Effector CD4-positive, alpha-beta T cell (primary cell): ENCODE measurements at places on chromosomes 1 and 21.

- DNase-seq, result no peak
Observed at GRCh38 chr21:42691901-42692559, 38.6 kb downstream of the PDE9A start.

DNA sequence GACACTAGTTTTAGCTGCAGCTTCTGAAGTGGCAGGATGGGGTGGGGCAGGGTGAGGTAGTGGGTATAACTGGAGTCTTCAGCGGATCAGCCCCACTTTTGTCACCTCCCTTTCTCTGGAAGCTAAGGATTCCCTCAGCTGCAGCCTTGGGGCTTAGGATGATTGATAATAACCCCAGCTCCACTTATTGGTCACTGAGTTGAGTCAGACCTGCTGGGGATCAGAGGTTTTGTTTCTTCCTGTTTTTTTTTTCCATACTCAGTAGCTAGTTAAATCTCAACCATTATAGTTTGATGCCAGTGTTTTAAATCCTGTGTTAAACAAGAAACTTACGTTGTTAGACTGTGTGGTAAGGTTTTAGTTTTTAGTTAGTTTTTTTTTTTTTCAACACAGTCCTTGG is 57.2 kb downstream of the LAMC1 start:
- no peak for DNase-seq

- no peak for DNase-seq
Observed at GRCh38 chr1:218392780-218393179, 47.6 kb downstream of the TGFB2 start.

DNA sequence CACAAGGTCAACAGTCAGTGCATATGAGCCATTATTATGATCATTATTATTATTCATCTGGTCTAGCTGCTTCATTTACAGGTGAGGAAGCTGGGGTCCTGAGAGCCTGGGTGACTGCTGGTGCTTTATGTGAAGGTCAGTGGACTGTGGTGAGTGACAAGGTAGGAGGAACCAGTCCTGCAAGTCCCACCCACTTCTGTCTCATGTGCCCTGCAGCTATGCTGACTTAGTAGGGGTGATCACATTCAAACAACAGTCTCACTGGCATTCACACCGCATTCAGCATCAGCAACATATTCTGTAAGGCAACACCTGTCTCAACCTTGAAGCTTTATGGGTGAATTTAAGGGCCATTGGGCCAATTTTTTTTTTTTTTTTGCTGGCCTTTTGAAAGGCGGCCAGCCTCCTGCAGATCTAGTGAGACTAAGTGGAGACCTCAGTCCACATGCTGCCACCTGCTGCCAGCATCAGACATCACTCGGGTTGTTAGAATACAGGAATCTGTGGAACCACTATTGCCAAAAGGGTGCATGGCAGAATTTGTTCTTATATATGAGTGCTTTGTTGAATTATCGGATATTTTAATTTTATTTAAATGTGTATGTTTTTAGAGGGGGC is 59.9 kb upstream of the CACNA1E start:
- no peak for DNase-seq

DNA sequence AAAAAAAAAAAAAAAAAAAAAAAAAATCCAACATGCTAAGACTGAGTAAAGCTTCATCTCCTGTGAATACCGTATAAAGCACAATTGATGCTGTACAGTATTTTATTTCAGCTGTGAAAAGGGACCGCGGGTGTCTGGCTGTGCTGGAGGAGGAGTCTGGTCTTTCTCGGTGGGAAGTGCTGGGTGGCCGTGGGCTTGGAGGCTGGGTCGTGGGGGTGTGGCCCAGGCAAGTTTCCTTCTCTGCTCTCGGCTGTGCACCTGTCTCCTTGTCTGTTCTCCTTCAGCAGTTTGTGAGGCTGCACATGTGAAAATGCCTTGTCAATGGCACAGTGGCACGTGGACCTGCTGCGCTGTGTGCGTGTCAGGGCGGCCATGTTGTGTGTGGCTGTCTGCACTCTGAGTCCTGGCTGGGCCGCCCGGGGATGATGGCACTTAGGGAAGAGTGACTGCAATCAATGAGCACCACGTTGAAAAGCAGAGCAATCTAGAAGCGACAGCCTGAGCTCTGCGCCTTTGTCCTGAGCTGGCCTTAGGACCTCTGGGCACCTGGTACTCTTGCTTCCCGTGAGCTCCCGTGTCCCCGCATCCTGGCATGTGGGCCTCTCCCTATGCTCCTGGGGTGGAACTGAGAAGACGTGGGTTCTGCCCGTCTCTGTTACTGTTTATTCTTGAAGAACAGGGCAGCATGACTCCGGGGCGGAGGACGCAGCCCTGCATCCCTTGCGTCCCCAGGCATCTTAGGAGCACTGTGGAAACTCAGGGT is 14.5 kb downstream of the AGPAT3 start:
- no peak for DNase-seq

GRCh38 chr1:156676114-156676819 is 940 bp downstream of the NES start:
- DNase-seq, result no peak

DNA sequence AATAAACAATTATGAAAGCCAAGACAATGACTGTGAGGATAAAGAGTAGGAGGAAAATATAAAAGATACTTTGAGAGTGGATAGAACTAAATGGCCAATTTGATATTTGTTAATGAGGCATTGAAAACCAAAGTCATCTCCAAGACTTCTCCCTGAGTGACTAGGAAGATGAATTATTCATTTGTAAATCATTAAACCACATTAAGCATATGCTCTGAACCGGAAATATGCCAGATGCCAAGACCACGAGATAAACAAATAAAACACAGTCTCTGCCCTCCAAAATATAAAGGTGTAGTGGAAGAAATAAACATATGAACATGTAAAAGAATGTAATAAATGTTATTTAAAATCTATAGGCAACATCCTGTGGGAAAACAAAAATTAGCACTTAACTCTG is 78.8 kb downstream of the MRPL39 start:
- DNase-seq, result no peak

GRCh38 chr1:185450917-185451316 is 133.9 kb upstream of the IVNS1ABP start:
- no peak for DNase-seq

GRCh38 chr1:46665983-46666382 is 2.2 kb downstream of the ATPAF1 start:
- DNase-seq, result no peak

DNA sequence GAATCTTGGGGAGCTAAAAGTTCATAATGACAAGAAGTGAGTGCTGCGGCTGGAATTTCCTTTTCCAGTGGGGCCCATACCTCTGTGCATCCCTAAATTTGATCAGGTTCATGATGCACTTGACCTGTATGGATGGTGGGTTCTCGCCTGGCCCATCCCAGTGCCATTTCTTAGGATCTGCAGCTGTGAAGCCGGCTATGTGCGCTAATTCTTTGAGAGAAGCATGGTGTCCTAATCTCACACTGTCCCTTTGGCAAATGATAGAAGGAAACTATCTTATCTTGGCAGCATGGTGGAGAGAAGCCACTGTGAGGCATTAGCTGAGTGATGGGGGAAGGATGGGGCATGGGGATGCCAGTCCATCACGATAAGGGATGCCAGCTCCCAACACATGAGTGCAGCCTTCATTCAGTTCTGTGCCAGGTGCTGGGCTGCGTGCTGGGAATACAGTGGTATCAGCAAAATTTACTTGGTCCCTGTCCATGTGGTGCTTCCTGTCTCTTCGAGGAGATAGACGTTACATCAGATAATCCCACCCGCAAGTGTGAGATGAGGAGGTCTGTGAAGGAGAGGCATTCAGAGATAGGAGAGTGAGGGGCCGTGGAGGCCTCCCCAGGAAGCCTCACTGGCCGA is 30.5 kb downstream of the STUM start:
- DNase-seq, result no peak

DNA sequence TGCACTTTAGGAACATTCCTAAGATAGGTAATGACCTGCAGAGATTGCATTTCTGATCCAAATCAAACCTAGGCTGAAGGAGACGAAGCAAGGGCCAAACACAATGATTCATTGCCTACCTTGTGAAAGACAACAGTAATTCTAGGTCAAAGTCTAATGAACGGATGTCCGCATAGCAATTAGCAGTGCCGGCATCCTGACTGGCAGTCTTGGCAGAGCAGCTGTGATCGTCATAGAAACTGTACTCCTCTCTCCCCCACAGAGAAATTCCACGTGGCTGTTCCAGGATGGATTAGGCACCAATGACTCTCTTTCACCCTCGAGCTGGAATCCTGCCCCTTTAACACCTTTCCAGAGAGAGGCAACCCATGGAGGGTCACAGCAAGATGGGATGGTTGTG is 28.9 kb upstream of the VAV3 start:
- DNase-seq, result no peak

- DNase-seq, result no peak
Observed at GRCh38 chr21:38806942-38807284, 1.2 kb downstream of the ETS2 start.

GRCh38 chr1:248850124-248850523 is 8.8 kb downstream of the ZNF692 start:
- DNase-seq, result no peak

DNA sequence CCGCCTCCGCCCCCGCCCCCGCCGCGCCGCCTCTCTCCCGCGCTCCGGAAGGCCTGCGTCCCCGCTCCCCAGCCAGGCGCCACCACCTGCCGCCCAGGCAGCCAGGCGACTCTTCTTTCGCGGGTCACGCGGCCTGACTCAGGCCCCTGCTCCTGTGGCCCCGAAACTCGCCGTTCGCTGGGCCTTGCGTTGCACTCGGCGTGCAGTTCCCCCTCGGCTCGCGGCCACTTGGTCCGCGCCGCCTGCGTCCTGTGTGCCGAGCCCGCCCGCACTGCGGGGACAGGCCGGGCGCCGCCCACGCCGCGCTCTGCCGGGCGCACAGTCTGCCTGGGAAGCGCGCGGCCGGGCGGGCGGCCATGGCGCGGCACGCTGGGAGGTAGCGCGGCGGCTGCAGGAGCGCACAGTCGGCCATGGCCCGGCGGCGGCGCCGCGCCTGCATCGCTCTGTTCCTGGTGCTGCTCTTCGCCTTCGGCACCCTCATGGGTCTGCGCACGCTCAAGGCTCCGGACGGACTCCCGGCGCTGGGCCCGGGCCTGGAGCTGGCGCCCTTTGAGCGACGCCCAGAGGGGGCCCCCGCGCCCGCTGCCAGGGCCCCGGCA is at the start of gene MANEAL:
Gene MANEAL (plus strand): TSS at position 75 of the 599 bp plus-strand sequence. CDS start 336 bp downstream, at position 411.
- no peak for DNase-seq

GRCh38 chr1:211114446-211114845 is 19.5 kb downstream of the KCNH1 start:
- no peak for DNase-seq

DNA sequence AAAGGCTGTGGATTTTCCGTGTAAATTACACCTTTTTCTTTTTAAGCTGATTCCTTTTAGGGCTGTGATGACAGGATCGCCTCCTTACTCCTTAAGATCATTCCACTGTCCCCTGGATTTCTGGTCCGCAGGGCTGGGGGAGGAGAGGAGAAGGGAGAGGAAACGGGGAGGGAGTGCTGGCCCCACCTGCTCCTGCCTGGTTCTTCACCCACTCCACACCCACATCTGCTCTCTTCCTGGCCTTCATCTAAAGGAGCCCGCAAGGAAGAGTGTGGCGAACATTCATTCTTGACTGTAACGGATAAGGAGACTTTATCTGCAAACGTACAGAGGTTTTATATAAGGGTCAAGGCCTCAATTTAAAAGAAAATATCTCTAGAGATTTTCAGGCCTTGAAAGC is 242.0 kb downstream of the RHOU start:
- DNase-seq, result no peak

GRCh38 chr1:178931858-178932551 is 61.1 kb upstream of the ANGPTL1 start:
- DNase-seq, result no peak

GRCh38 chr1:108758796-108759195 is 12.3 kb downstream of the STXBP3 start:
- DNase-seq, result no peak

DNA sequence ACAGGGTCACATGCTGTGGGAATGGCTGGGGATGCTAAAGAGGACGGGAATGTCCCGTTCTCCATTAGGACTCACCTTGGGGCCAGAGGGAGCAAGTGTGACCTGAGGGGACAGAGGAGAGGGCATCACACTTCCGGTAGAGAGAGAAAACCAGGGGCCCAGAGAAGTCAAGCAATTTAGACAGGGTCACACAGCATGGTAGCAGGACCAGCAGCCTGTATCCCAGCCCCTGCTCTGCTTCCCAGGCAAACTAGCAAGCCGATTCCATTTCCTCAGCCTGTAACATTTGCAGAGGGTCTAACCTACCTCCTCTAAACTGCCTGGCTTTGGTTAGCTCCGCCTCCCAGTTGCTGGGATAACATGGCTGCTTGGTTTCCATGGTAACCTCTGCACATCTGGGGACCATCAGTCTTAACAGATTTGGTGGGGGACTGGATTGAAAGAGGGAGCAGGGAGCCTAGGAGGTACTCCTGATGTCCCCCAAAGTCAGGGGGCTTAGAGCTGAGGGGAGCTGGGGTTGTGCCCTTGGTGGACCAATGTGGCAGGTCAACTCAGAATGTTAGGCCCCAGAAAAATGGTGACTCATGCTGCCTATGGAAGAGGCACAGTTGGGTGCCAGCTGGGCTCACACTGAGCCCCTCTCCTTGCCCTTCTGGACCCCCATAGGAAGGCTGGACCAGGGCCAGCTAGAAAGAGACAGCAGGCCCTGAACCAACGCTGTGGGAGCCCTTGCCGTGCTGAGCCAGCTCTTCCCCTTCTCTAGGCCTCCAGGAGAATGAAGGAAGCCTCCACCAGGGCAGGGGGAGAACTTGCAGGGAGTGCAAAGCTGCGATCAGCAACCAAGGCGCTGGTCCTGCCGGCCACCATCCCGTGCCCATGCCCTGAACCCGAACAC is 9.5 kb downstream of the COL16A1 start:
- DNase-seq, result no peak

- no peak for DNase-seq
Observed at GRCh38 chr21:34203851-34204420, 130.6 kb downstream of the MRPS6 start.

DNA sequence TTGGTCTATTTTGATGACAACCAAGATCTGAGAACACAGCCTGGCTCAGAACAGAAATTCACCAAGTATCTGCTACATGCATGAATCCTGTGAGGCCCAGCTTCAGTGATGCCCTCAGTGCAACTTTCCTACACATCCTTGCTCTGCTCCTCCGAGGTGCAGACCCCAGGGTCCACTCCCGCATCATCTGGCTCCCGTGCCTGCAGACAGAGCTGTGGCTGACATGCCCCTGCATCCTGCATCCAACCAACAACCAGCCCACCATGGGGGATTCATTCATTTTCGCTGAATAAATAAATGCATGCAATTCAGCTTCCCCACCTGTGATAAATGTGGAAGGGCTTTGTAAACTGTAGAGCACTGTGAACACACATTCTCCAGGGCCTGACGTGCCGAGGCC is 112.3 kb downstream of the GLIS1 start:
- no peak for DNase-seq

DNA sequence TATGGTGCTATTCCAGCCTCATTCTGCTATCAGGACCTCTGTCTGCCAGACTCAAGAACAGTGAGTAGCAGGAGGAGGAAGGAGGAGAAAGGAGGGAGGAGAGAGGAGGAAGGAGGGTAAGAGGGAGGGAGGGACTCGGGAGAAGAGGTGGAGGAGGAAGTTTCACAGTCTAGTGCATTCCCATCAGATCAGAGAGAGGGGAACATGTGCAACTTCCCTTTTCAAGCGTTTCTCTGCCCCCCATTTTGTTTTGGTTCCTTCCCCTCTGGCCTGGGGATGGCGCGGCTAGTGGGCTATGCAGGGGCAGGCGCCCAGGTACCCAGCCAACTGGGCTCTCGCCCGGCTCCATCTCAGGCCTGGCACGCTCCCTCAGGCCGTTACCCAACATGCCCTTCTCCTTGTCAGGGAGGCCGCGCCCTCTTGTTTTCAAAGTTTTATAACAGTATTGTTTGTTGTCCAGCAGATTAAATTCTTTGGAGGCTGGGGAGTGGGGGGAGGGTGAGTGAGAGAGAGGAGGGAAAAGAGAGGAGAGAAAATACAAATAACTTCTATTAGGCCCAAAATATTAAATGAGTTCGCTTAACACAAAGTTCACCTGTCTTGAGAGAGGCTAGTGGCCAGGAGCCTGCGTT is 56.0 kb downstream of the CD46 start:
- no peak for DNase-seq
